AG04449 (cell line): ENCODE measurements at places on chromosomes 1 and 21.

GRCh38 chr1:9298282-9298681 is 5.6 kb downstream of the SPSB1 start:
- DNase-seq: no peak

- DNase-seq: no peak
Measured at GRCh38 chr1:156067262-156067661, 6.3 kb downstream of the RAB25 start.

DNA sequence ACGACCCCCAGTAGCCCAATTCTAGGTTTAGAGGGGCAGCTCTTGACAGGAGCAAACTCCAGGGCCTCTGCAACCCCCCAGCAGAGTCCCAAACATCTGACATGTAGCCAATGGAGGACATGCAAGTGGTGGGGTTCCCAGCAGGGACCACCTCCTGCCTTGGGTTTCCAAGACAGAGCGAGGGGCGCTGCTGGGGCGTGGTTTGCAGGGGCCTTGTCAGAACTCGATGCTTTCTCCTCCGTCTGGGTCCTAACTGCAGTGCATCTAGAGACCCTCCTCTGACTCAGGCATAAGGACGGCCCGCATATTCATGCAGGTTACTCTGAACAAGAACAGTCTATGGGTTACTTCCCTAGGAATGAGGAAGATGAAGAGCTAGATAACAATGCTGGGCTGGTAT is 17.2 kb downstream of the EPHX1 start:
- no peak for DNase-seq

DNA sequence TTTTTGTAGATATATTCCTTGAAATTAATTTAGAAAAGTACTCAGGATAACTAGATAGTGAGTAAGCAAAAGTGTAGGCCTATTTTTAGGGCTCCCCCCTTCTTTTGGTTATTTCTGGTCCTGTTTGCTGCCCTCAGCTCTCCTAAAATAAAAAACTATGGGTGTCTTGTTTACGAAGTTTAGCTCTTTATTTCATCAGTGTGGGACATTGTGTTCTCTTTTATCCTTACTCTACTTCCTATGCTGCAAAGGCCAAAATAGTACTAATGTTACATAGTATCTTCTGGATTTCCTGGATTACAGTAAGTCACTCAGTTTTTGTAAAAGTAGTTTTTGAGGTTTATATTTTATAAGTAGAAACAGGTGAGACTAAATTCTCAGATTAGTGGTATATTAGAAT is 15.4 kb downstream of the CEP350 start:
- no peak for DNase-seq

GRCh38 chr1:178010674-178011464 is 41.0 kb upstream of the SEC16B start:
- DNase-seq: no peak

- DNase-seq: no peak
Measured at GRCh38 chr1:225481738-225482137, 53.9 kb upstream of the LBR start.

- no peak for DNase-seq
Measured at GRCh38 chr1:166120281-166120680, 46.5 kb downstream of the FAM78B start.

- no peak for DNase-seq
Measured at GRCh38 chr1:175702079-175702795, 41.2 kb downstream of the TNR start.

DNA sequence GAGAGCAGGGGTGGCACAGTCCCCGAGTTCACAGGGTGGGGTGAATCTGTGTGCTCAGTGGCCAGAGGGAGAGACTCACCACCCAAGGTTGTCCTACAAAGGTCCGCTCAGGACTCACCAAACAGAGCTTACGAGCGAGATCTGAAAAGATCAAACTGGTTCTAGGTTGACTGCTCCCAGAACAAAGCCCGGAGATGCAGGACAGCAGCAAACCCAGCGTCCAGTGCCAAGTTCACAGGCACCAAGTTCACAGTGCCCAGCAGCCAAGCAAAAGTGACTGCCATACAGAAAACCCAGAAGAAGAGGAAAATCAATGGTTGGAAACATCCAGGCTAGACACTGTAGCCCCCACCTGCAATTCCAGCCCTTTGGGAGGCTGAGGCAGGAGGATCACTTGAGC is 35.7 kb downstream of the AGPAT3 start:
- DNase-seq: no peak

DNA sequence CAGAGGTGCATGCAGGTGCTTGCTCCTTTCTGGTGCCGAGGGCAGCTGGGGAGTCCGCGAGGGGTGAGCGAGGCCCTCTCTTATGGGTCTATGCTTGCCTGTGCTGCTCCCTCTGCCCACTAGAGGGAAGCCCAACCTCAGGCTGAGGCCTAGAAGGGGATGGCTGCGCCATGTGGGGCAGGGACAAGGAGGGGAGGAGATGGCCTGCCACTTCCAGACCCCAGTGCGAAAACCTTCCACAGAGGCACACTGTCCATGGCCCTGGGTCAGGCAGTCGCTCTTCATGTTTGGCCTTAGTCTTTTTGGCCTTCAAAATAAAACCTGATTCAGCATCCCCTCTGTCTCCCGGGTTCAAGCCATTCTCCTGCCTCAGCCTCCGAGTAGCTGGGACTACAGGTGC is 14.0 kb downstream of the RHBG start:
- DNase-seq: no peak

GRCh38 chr1:1470626-1471388 is 758 bp upstream of the ATAD3B start:
- no peak for DNase-seq

GRCh38 chr21:35323947-35324346 is 274.8 kb upstream of the RUNX1 start:
- DNase-seq: no peak

DNA sequence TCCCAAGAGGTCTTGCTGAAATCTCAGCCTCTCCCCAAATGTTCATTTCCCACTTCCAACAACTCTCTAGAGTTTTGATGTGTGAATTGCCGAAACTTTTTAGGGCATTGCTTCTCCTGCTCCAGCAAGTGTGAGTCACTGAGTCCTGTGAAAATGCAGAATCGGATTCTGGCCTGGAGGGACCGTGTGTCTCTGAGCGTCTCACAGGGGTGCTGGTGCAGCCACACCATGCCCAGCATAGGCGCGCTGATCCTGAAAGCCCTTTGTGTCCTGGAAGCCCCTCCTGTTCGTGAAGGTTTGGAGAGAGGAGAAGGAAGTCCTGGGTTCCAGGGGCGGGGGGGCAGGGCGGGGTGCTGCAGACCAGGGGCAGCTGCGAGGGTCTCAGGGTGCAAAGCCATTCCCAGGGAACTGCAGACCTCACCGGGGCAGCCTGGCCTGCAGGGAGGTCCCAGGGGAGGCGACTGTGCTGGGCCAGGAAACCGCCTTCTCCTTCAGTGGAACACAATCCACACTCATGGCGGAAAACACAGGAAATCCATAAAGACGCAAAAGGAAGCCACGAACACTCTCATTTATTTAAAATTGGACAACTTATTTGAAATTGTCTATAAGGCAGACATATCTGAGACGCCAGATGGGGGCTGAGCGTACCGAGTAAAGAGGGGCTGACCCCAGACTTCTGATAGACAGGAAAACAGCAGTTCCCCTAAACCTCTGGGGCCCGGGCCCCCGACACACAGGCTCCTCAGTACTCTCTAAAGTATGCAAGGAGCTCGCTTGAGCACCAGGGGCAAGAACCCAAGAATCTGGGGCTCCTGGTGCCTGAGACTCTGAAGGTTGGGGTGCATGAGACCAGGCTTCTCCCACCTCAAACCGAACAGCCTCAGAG is 43.5 kb upstream of the ADARB1 start:
- no peak for DNase-seq

GRCh38 chr1:42963378-42964043 is 4.8 kb upstream of the SLC2A1 start:
- DNase-seq: no peak

- DNase-seq: no peak
Measured at GRCh38 chr1:1033009-1033587, 13.2 kb downstream of the AGRN start.

DNA sequence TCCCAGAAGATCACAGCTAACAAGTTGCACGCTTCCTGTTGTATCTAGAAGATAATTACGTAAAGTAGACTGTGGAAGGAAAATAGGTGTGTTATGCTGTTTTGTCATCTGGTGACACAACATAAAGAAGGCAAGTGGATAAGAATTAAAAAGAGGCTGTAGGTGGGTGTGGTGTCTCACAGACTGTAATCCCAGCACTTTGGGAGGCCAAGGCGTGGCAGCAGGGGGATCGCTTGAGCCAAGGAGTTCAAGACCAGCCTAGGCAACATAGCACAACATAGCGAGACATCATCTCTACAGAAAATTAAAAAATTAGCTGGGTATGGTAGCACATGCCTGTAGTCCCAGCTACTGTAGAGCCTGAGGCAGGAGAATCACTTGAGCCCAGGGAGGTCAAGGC is 17.9 kb upstream of the ZNF281 start:
- DNase-seq: no peak

DNA sequence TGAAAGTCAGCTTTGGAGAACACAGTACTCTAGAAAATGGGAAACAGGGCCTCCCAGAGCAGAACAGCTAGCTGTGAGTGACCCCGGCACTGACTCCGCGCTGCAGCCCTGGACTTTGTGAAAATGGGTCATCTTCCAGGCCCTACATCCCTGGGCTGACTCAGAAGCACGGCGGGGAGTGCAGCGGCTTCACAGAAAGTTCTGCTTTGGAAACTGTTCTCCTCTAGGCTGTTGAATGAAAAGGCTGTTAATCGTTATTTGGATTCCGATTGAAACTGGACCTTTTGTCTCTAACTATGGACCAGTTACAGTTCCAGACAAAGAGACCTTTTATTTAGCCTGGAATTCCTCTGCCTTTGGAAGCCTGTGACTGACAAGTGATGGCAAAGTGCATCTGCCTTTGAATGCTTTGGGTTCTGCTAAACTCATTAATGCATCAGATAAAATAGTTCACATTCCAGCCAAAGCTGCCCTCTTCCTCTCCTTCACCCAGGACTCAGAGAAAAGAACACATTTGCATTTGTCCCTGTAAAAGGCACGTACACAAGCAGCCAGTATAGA is 144.9 kb upstream of the HOOK1 start:
- DNase-seq: no peak

- no peak for DNase-seq
Measured at GRCh38 chr21:43619856-43620255, 39.4 kb downstream of the HSF2BP start.

DNA sequence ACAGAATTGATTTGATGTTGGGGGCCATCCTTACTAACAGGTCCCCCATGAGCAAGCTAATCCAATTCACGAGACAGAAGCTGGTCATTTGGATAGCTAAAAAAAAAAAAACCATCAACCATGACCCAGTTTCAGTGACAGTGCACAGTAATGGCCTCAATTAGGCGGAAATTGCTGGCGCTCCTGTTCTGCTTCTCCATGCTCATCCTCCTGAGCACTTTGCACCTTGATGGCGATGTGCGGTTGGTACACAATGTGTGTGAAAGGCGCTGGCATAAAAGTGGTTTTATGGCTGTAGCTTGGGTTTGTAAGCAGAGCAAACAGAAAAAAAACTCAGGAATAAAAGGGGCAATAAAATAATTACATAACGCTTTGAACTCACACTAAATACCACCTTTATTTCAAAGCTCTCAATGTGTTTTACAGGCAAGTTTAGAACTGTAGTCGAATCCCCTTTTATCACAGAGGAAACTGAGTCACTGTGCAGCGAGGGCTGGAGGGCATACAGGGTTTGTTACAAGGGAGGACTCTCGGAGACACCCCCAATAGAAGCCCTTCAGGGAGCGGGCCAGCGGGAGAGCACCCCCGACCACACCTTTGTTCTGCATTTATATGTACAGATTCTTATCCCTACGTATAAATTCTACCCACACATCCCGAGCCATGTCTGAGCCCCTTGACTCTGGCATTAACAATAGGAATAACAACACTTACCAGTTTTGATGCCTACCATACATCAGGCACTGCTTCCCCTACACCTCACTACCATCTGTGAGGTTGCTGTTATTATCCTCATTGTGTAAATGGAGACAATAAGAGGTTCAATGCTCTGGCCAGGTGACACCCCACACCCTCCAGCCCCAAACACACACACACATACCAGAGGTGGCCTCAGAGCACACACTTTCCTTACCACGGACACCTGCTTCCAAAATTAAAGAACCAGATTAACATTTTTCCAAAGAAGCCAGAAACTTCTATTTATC is 213.5 kb upstream of the IRF2BP2 start:
- DNase-seq: no peak

DNA sequence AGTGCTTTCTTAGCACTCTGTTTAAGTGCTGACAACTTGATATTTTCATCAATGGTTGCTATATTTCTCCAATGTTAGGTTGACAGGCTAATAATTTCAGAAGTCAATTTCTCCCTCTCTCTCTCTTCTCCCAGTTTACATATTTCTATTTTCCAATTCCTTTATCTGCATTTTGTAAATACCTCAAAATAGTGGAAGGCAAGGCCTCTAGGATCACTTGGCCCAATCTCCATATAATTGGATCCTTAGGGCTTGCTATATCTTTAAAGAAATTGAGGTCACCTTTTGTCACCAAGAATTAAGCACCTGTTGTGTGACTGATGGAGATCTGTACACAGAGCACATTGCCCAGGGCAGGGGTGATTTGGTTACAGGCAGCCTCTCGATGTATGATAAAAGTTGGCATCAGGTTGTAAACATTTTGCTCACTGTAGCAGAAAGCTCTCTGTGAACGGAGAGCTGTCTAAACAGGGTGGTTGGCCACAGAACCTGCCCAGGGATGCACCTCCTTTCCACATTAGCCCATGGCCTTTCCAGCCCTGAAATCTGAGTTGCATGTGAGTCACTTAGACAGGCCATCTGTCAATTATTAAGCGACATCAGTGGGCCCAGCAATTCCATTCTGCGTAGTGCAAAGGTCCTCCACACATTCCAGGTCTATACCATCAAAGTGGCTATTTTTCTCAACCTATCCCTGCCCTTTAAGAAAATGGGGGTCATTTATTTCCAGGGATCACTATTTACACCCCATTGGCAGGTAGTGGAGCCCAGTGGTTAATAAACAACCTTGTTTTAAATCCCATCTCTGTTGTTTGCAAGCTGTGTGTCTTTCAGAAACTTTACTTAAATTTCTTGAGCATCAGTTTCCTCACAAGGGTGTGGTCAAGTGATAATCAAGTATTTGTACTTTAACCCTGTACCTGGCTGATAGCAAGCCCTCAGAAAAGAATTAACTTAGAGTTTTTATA is 29.1 kb upstream of the IRF2BP2 start:
- DNase-seq: no peak

GRCh38 chr1:10108948-10109708 is 76.4 kb downstream of the UBE4B start:
- no peak for DNase-seq

- DNase-seq: no peak
Measured at GRCh38 chr21:16309250-16309971, 579.6 kb downstream of the USP25 start.

DNA sequence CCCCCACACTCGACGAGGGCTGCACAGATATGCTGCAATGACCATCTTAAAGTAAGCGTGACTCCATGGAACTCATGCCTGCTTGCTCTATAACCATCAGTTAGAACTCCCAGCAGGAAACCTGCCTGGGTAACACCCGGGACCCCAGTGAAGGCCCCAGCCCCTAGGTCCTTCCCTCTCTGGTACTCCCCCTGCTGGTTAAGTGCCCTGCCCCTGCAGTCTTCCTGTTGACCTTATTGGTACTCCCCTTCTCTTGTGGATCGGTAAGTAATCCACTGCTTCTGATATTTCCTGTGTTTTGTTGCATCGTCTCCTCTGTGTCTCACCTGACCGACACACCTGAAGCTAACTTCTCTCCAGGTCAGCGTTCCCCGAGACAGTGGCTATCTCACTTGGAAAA is 104.8 kb upstream of the COG2 start:
- DNase-seq: no peak
